ENCODE measurements at places on chromosomes 13 and 19.

DNA sequence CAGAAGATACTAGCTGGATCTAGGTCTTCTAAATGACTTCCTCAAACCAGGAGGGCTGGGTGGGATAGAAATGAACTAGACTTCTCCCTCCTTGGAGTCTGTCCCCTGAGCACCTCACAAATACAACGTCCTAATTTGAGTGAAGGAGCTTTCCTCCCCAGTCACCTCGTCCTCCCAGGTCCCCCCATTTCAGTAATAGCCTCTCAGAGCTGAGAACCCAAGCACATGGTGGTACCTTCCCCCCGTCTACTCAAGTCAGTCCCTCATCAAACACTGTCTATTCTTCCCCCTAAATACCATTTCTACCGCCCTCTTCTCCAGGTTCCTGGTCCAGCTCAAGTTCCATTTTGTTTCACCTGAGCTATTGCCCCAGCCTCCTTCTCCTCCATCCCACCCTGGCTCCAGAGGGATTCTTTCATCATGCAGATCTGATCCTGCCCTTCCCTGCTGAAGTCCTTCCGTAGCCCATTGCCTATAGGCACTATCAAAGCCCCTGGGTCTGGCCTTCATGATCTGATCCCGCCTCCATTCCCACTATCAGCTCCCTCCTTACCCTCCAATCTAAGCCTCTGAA lies 5.3 kb upstream of the PRKCG start:
- DNase-seq, result no peak

DNA sequence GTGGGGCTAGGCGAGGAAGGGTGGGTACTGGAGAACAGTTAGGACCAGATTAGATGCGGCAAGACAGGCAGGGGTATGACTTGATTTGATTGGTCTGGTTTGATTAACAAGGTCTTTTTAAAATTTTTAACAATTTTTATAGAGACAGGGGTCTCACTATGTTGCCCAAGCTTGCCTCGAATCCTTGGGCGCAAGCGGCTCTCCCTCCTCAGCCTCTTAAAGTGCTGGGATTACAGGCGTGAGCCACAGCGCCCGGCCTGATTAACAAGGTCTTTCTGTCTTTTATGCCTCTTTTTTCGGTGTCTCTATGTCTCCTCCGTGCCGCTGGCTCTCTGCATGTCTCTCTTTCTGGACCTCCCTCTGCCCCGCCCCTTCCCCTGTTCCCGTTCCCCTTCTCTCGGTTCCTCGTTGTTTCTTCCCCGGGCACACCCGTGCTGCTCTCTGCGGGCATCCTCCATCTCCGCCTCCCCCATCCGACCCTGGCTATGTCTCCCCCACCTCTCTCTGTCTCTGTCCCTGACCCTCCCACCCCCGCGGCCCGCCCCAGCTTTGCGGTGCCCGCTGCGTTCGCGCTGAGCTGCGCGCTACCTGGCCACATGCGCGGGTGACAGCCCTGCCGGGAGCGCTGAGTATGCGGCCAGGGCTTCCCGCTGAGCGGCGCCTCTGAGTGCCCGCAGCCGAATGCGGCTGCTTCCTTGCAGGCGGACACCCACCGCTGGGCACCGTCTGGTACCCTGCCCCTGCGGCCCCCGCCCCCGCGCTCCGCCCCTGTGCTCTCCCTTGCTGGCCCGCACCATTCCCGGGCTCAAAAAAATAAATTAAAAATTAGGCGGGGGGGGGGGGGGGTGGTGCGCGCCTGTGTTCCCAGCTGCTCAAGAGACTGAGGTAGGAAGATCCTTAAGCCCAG lies 8.1 kb upstream of the SDHAF1 start:
- no peak for DNase-seq

GRCh38 chr19:19628501-19629134 lies 598 bp upstream of the LPAR2 start:
- no peak for DNase-seq

- no peak for DNase-seq
Measured at GRCh38 chr19:18137657-18138339, 15.2 kb upstream of the PIK3R2 start.

DNA sequence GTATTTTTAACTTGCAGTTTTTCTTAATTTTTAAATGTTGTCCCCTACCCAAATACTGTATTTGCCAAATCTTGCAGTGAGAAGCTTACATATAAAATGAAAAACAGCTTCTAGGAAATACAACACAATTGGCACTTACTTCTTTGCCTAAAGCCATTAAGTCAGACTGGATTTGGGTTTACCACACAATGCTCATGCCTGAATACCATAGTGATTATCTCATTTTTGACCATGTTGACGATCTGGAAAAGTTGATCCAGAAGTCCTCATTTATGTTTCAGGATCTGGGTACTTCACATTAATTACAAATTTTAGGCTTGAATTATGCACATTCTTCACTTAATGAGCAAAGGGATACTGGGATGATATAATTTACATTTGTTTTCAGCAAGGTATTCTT lies 2.4 kb downstream of the RNF6 start:
- DNase-seq, result no peak

DNA sequence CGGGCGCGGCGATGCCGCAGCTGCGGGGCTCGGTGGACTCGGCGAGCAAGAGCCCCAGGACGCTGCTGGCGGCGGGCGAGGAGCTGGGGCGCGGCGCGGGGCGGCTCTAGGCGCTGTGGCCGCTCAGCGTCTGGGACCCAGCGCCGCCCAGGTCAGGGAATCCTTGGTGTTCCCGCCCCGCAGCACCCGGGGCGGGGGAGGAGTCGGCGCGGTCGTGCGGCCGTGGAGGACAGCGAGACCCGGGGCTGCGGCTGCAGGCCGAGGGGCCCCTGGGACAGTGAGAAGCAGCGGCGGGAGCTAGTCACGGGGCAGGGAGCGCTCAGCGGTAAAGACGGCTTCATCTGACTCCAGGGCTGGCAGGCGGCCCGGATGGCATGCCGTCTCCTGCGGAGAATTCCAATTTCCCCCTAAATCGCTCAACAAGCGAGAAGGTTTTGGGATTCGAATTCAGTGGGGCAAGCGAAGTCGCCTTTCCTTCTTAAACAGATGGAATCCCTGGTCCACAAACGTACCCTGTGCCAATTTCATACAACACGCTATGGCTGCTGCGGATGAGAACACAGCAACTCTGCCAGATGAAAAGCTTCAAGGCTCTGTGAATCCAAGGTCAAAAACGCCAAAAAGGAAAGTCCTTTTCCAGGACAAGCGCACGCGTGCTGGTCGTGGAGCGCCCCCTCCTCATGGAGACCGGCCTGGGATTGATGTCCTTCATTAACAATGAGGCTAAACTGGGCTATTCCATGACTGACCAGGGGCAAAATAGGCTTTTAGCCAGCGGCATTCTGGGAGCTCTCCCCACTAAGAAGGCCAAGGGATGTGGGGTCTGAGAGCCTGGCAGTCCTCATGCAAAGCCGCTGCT lies 4.2 kb upstream of the ZSCAN4 start:
- no peak for DNase-seq

- DNase-seq, result no peak
Measured at GRCh38 chr13:34263681-34264080, 445.7 kb downstream of the RFC3 start.

DNA sequence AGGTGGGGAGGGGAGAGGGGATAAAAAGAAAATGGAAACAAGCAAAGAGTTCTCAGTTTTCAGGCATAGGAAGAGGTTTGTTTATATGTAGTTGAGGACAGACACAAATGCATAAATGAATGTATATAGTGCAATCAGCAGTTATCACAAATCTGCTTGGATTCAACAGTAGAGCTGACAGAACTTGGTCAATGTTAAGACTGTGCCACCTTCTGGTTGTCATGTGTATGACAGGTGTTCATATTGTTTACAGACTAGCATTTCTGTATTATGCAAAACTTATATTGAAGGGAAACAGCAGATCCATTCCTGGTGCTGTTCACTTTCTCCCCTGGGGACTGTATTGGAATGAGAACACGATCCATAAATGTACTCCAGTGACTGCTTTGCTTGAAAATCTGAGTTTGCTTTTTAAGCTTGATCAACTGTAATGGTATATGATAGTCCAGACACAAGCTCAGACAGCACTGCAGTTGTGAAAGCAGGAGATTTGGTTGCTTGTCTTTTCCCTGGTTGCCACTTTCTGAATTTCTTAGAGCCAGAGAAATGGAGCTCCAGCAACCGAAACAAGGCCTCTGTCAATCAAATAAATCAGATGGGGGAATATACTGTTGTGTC lies 319.5 kb upstream of the OBI1 start:
- no peak for DNase-seq

GRCh38 chr19:36488846-36489117 lies 579 bp downstream of the ZNF566 start:
- no peak for DNase-seq

DNA sequence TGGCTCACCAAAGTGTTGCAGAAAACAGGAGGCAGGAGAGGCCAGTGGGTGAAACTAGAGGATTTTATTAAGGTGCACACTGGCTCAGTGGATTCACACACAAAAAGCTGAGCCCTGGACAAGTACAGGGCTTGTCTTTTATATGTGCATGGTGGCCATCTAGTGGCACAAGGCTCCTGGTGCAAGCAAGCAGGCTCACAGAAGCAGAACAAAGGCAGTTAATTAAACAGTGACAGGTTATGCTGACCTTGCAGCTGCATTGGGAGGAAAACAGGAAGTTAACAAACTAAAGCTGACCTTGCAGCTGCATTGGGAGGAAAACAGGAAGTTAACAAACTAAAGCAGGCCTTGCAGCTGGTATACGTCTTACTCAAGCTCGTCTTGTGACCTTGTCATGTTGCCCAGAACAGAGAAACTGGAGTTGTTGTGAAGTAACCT lies 65.3 kb upstream of the ZNF681 start:
- no peak for DNase-seq

GRCh38 chr19:46381346-46381745 lies 32.0 kb downstream of the CCDC8 start:
- DNase-seq, result no peak

DNA sequence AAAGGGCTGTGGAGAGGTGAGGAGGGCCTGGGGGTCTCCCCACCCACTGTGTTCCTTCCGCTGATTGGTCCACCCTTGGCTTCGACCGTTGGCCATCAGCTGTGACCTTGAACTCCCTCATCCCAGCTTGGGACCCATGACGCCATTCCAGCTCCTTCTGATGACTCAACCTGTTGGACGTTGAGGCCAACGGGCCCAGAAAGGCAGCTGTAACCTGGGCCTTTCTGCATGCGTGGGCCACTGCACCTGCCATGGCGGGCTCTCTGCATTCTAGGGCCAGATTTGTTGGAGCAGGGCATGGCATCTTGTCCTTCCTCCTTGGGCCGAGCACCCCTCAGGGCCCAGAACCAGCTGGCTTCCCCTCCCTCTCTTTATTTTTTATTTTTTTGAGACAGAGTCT lies 30.2 kb downstream of the PEX11G start:
- no peak for DNase-seq

DNA sequence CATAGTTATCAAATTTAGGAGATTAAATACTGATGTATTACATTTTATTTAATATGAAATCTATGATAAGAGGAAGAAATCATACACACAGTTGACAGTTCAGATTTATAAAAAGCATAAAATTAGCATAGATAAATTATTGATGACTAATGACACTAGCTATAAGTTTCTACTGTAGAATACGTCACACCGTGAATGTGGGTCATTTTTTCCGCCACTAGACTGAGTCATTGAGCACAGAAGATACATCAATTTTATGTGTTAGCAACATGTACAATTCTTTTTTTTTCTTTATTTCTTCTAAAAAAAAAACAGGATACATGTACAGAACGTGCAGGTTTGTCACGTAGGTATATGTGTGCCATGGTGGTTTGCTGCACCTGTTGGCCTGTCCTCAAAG lies 22.2 kb downstream of the AP2S1 start:
- no peak for DNase-seq

DNA sequence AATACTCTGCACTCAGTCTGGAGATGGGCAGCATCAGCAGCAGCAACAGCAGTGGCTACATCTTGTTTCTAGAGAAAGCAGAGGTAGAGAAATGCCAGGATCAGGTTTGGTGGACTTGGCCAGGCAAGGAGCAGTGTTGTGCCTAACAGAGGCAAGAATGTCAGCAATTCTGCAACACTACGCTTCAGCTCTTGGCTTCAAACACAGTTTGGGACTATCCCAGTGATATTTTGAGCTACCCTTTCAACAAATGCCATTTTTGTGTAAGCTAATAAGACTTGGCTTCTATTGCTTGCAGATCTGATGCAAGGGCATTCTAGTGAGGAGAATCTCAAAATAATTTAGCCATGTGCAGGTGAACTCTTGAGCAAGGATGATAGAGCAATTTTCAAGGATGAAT lies 271.3 kb downstream of the PCDH20 start:
- DNase-seq, result no peak

DNA sequence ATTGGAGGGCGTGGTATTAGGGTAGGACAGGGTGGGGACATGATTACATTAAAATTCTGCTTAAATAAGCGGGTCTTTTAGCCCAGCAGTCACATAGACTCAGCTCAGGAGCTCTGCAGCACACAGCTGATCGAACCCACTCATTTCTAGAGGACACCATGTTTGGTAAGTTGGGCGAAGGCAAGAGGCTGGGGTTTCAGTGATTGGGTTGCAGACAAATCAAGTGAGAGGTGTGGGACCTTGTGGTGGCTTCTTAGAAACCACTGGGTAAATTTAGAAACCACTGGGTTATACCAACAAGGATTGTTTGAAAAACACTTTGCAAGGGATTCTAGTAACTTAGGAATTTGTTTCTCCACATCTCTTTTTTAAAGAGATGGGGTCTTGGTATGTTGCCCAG lies at the start of gene LEUTX:
Gene LEUTX (plus strand): TSS at position 92 of the 400 bp plus-strand sequence. CDS start 67 bp downstream, at position 159.
- no peak for DNase-seq

DNA sequence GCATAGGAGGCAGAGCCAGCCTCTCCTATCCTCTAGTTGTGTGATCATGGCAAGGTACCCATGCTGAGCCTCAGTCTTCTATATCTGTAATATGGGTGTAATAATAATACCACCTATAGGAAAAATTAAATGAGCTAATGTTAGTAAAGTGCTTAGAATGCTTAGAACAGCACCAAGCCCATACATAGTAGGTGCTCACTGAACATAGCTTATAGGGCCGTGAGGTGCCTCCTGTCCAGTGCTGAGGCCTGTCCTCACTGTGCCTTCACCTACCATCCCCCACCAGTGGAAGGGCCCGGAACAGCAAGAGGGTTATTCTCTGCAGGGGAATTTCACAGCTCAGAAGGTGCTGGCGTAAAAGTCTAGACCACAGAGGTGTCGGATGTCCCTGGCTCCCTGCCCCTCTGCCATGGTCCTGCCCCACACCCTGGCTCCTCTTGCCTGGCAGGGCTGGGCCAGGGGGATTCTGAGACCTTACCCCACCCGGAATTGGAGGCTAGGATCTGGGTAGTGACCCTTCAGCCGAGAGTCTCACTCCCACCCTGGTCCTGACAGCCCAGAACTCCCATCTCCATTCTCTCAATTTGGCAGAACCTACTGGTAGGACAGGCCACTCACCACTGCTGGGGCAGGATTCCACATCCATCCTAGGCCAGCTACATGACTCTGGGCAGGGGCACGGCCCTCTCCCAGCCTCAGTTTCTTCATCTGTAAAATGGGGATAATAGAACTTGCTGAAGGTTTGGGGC lies 2.2 kb upstream of the SCN1B start:
- DNase-seq, result no peak

GRCh38 chr13:33528896-33529295 lies 243.3 kb upstream of the STARD13 start:
- DNase-seq, result no peak

GRCh38 chr13:77016888-77017623 lies 9.9 kb downstream of the FBXL3 start:
- DNase-seq, result no peak

- DNase-seq, result no peak
Measured at GRCh38 chr13:48876289-48876688, 99.4 kb upstream of the FNDC3A start.

GRCh38 chr13:51346397-51346796 lies 6.9 kb downstream of the SERPINE3 start:
- DNase-seq, result no peak
